ENCODE measurements at places on chromosomes 6 and 20.

DNA sequence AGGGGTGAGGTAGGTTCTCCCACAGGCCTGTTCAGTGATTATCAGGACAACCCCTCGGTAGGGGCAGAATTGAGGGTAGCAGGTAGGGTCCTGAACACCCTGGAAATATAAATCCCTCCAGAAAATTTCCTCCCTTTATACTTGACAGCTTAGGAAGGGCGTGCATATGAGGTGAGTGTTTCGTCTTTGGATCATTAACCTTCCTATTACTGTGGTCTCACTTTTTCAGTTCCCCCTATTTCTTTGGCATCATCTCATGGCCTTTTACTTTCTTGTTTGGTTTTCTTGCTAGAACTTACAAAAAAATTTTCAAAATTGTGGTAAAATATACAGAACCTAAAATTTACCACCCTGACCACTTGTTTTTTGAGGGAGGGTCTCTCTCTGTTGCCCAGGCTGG is 18.7 kb upstream of the EPB41L1 start:
- DNase-seq = no peak

GRCh38 chr6:34234667-34235306 is 1.9 kb upstream of the HMGA1 start:
- no peak for DNase-seq

DNA sequence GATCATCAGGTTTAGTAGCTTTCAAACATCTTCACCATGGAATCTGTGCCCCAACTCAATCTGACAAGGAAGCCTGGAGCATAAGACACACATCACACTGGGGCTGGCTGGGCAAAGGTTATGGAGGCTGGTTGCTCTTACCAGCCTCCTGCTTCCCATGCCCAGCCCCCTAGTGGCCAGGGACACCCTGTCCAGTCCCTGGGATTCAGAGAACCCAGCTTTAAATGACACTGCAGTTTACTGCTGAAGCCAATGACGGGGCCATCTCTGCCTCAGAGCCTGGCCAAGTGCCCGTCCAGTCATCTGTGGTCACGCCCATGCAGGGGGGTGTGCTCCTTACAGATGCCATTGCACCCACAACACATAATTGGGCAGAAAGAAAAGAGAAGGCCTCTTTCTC is 272.9 kb downstream of the SMOC2 start:
- no peak for DNase-seq

GRCh38 chr6:138847884-138848283 is 52.0 kb downstream of the ECT2L start:
- DNase-seq = no peak

- DNase-seq = no peak
Observed at GRCh38 chr6:150546457-150546856, 53.2 kb upstream of the PLEKHG1 start.

DNA sequence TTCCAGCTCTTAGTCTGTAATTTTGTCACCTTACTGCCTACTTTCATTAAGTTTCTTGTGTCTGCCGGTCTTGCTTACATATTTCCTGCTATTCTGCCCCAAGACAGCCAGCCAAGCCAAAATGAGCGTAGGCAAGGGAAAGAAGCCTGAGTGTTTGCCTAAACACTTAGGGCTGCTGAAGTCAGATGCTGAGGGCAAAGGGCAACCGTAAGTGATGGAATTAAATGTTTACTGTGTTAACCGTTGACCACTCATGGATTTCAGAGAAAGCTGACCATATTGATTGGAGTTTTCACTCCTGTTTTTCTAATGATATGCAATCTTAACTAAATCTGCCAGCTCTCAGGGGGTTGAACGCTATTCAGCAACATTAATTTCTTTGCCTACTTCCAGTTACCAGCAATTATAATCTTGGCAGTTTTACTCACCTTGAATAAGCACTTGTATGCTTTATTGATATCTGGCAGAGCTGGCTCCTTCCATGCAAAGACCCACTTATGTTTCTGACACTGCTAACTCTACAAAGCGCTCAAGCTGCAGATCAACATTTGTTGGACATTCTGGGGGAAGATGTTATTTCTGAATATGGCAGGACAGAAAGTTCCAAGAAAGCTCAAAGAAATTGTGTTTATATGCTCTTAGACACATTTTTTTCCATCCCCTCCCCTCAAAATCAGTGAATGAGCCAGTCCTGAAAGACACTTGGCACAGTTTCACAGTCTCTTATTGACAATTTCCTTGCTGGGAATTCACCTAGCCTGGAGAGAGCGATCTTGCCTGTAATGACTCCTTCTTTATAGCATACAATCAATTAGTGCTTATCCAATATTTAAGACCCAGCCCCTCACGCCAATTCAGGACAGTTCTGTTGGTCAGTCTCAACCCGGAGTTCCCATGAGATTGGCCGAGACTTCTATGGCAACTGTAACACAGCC is 183.8 kb downstream of the PLCB1 start:
- DNase-seq = no peak

GRCh38 chr6:25641940-25642666 is 9.9 kb upstream of the SCGN start:
- DNase-seq = no peak

DNA sequence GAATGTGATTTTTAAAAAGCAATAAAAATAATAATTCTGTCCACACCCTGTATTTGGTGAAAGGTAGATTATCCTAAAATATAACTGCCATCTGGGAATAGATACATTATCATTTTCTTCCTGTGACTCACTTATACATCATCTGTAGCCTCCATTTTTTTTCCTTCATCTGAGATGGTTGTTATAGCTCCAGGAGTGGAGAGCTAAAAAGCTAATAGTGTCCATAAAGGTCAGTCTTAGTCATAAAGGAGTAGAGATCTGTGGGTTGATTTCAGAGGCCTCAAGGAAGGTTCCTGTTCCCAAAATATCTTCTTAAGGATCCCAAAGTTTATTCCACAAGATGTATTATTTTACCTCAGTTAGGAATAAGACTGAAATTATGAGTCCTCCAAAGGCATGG is 41.1 kb downstream of the FBXO5 start:
- no peak for DNase-seq

GRCh38 chr6:2582268-2582667 is 168.5 kb downstream of the MYLK4 start:
- DNase-seq = no peak

DNA sequence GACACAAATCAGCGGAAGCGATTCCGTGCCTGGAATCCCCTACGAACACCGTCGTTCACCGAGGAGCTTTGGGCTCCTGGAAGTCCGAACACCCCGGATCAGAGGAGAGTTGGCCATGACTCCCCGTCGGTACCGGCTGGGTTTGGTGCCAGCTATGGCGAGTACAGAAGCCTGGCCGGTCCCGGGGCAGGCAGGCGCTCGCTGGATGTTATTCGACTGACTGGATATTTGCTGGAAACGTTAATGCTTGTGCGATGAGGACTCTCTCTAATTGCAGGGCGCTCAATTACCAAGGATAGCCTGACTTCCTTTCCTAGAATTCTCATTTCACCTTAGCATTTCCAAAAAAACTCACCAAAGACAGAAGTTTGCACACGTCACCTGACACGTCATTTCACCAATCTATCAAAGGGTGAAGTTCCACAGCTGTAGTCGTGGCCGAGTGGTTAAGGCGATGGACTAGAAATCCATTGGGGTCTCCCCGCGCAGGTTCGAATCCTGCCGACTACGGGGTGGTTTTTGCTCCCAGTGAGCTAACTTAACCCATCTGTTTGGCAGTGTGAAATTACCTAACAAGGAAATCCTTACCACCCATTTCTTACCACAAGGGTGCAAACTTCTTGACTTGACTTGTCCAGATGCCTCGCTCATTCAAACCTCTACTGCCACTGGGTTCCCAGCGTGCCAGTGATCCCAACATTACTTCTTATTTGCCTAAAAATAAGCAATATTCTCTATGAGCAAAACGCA is 22.7 kb upstream of the ZNF184 start:
- no peak for DNase-seq

- DNase-seq = no peak
Observed at GRCh38 chr6:160355001-160355400, 6.8 kb downstream of the SLC22A3 start.

GRCh38 chr6:137659871-137660270 is 165.7 kb upstream of the OLIG3 start:
- no peak for DNase-seq

GRCh38 chr6:33187809-33188208 is 4.5 kb downstream of the COL11A2 start:
- no peak for DNase-seq

DNA sequence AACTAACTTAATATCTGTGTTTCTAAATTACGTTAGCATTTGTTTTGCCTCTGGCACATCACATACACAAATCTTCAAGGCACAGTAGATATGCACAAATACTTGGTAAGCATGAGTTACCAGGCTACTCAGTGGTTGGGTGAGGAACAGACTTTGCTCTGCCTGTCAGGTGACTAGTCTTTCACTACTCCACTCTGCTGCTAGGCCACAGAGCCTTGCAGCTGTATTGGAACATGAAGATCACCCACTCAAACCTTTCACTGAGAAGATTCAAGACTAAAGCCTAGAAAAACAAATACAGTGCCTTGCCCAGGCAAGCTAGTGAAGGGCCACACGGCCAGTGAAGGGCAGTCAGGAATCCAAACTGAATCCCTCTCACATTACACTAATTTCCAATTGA is 47.0 kb downstream of the DTNBP1 start:
- DNase-seq = peak; percentile 20

DNA sequence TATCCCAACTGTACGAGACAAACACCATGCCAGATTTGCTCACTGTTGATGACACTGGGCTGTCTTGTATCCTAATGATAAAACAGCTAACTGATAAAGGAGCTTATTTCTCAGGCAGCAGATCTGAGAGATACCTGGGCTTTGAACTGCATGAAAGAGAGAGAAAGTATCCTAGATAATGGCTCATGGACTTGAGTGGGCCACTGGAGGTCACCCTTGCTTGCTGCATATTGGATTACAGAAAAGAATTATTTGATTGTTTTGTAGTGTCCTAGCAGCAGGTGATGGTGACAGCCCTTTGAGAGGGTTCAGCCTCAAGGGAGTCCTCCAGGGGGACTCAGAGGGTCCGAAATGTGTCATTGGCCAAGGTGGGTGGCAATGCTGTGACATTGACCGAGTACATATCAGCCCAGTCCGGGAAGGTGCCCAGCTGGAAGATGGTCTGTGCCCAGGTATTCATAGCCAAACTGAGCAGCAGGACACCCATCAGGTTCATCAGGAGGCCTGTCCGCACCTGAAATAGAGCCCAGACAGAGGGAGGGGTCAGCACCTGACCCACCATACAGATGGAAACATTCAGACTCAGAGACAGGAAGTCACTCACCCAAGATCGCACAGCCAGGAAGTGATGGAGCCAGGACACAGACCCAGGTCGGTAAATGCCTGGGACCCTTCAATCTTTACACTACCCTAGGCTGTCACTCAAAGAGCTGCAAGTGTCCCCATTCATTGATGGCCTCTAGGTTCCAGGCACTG is 9.4 kb upstream of the OCSTAMP start:
- no peak for DNase-seq

- no peak for DNase-seq
Observed at GRCh38 chr6:17869010-17869752, 118.3 kb downstream of the KIF13A start.

DNA sequence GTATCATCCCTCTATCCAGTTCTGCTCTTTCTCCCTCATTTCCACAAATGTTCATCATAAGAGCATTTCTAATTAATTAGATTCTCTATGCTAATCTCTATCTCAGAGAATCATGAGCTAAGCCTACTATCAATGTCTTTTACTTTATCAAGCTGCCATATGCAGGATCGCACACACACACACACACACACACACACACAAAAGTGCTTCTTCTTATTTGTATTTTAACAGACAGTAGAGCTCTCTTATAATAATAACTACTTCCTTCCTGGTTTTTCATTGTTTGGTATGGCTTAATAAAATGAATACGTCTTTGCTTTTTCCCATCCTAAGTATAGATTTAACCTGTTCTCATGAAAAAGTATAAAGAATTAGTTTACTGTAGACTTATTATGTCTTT is 170.2 kb downstream of the HAO1 start:
- no peak for DNase-seq

GRCh38 chr6:1698527-1698926 is 88.8 kb downstream of the FOXC1 start:
- no peak for DNase-seq

- no peak for DNase-seq
Observed at GRCh38 chr6:157045831-157046454, 268.8 kb downstream of the ARID1B start.

DNA sequence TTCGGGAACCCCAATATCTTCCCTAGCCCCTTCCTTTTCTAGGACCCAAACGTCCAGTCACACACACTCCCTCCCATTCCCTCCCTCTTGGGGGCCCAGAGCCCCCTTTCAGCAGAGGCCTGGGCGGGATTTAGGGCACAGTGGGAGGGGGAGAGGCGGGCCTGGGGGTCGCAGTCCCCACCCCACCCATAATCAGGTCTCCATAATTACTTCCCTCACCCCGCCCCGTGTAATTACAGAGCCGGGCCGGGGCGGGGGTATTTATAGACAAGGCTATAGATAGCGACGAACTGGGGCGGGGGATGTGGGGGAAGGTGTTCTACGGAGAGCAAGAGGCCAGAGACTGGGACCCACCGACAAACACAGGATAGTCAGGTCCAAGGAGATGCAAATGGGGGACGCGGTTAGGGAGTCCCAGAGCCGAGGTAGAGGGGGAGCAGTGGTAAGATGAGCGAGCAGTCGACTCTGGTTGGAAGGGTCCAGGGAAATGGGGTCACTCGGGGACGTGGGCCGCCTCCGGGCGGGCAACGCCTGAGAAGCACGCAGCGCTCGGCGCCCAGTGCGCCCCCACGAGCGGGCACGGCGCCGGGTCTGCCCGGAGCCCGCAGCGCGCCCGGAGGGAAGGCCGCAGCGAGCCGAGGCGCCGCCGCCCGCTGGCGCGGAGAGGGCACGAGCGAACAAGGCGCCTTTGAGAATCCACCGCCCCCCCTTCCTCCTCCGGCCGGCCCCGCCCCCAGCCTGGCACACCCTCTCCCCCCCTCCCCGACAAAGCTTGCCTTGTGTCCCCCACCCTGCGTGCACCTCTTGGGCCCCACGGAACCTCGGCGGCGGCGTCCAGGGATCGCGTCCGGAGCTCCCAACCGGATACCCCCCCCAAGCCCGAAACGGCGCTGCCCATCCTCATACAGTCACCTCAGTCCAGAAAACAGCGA is 670 bp upstream of the COL11A2 start:
- DNase-seq = no peak

DNA sequence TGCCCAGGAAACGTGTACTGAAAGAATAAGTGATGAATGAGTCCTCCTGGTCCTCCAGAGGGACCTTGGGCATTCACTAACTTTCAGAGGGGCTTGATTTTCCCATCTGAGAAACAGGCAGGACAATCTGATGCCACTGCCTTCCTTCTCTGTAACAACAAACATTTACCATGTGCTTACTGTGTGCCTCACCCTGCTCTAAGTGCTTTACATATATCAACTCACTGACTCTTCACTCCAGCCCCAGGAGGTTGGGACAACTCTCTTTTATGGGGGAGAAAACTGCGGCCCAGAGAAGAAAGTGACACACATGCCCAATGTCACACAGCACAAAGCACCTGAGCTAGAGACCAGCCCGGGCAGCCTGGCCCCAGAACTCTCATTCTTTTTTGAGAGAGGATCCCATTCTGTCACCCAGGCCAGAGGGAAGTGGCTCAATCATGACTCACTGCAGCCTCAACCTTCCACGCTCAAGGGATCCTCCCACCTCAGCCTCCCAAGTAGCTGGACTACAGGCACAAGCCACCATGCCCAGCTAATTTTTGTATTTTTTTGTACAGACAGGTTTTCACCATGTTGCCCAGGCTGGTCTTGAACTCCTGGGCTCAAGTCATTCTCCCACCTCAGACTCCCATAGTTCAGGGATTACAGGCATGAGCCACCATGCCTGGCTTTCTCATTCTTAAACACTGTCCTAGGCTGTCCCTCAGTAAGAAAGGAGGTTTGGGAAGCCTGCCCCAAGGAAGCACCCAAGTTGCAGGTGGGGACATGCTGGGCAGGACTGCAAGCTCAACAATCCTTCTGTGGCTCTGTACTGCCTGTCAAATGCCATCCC is 38.0 kb downstream of the NOL4L start:
- DNase-seq = no peak
